ENCODE measurements at places on chromosomes 1 and 21.

DNA sequence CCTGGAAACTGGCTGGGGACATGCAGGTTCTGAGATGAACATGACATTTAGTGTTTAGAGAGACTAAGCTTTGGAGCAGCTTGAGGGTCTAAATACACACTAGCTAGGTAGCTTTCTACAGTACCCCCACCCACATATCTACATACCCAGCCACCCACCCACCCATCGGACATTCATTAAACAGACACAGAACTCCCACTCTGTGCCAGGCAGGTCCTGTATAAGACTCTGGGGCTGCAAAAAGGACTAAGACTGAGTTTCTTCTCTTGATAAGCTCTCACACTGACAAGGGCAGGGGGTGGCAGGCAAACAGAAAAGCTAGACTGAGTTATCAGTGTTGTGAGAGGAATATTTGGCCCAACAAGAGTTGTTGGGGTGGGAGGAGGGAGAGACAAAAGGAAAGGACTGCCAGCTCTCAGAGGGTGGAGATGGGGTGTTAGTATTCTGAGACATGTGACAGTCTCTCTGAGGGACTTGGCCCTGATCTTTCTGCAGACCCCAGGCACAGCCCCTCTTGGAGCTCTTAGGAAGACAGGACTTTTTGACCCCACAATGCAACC lies 6.8 kb downstream of the MAP7D1 start:
- DNase-seq = no peak

DNA sequence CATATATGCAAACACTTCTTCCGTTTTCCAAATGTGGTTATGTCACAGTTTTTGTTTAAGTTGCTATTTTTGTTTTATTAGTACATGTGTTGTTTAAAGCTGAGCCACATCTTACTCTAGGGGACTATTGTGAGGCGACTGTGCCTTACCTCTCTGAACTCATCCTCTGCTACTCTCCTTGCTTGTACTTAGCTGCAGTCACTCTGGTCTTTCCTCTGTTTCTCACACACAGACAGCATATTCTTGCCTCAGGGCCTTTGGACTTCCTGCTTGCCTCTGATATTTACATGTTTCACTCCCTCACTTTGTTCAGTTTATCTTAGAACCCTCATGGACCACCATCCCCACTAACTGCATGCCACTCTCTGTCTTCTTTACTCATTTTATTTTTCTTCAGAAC lies 101.1 kb downstream of the MACF1 start:
- no peak for DNase-seq

- DNase-seq = no peak
Measured at GRCh38 chr1:175172503-175172902, 20.1 kb downstream of the KIAA0040 start.

DNA sequence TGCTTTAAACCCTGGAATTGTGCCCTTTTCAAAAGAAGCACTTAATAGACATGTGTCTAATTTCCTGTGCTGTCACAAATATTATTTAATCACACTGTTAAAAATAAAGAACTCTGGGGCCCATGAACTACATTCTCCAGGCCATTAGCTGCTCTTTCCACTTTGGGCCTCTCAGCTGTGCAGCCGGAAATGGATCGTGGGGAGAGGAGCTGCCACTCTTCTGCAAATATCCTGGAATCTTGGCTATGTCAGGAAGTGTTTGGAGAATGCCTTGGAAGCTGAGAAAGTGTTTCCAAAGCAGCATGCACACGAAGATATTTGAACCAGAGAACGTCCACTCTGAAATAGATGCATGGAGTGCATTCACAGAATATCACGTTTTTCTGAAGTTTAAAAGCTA lies 27.5 kb upstream of the VPS26C start:
- DNase-seq = no peak

DNA sequence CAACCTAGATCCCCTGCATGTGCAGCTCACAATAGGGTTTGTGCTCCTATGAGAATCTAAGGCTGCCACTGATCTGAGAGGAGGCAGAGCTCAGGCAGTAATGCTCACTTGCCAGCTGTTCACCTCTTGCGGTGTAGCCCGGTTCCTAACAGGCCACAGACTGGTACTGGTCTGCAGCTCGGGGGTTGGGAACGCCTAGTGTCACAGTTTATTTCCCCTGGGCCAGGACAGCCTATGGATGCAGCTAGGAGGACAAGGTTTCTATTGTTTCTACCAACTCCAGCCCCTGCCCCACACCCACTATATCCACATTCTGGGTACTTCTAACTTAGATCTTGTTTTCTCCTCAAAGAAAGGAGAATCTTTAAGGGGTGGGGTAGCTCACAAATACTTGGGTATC lies 58.7 kb upstream of the PRRC2C start:
- DNase-seq = no peak

GRCh38 chr1:118990513-118991152 lies 2.5 kb upstream of the TBX15 start:
- DNase-seq = no peak

GRCh38 chr1:203037509-203038190 lies 11.4 kb downstream of the PPFIA4 start:
- DNase-seq = no peak

- DNase-seq = no peak
Measured at GRCh38 chr21:38712071-38712470, 93.7 kb upstream of the ETS2 start.

DNA sequence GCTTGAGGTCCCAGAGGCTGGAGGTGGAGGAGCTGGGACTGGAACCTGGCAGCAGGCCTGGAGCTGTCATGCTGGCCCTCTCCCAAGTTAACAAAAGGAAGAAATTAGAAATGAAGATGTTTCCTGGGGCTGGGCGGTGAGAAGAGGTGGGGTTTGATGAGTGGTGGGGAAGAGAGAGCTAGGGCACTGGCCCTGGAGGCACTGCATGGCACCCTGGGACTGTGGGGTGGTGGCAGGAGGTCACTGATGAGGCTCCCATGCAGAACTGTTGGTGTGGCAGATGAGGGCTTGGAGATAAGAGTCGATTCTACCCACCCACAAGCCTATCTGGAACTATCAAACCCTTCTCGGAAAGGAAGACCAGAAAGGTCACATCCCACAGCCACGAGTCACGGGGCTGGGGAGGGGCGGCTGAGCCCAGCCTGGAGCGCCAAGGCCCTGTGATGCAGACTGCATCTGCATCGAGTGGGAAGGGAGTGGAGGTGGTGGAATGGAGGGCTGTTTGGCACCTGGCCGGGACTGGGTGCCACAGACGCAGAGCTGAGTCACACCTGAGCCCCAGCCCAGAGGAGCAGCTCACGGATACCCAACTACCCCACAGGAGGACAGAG lies 29.4 kb downstream of the MRPL37 start:
- no peak for DNase-seq

- no peak for DNase-seq
Measured at GRCh38 chr1:235368428-235368827, 1.2 kb downstream of the TBCE start.

DNA sequence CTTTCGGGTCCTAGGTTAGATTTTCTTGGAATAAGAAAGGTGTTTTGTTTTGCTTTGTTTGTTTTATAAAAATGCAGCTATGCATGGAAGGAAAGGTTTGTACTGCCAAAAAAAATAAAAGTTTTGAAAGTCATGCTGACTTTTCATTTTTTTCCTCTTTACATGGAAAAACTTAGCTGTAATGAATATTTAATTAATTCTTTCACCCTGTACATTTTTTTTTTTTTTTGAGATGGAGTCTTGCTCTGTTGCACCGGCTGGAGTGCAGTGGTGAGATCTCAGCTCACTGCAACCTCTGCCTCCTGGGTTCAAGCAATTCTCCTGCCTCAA lies 48.7 kb downstream of the NENF start:
- DNase-seq = no peak

GRCh38 chr21:46229133-46229922 lies 754 bp upstream of the LSS start:
- no peak for DNase-seq

- no peak for DNase-seq
Measured at GRCh38 chr1:109240158-109241152, 8.9 kb upstream of the CELSR2 start.

DNA sequence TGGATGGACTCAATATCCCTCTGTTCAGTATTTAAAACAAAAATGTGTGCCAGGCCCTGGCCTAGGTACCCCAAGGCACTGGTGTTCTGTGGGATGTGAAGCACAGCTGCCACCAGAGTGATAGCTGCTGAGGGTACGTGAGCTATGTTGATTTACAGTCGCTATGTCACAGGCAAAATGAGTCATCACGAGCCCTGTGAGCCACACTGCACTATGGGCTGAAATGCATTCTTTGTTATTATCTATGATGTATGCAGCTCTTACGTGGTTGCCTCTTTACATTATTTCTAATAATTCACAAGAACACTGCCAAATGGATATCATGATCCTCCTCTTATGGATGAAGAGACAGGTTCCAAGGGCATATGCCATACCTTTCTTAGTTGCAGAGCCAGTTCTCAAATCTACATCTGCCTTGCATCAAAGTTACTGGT lies 2.1 kb downstream of the TEX38 start:
- DNase-seq = no peak

DNA sequence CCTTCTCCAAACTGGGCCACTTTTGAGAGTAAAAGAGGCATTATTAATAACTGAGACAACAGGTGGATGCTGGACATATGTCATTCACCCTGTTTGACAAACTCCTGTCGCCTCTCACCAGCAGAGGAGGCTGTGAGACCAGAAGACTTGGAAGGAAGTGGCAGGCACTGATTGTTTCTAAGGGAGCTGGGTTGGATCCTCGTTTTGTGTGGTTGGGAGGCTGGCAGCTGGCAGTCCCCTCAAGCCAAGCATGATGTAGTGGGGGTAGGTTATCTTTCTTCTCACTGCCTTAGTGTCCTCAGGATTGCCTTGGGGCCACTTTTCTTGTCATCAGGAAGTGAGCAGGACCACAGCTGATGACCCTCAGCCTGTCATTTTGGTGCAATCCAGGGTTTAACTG lies 86.5 kb upstream of the KCNJ15 start:
- no peak for DNase-seq

GRCh38 chr1:3296326-3296725 lies 158.1 kb upstream of the ARHGEF16 start:
- DNase-seq = no peak

DNA sequence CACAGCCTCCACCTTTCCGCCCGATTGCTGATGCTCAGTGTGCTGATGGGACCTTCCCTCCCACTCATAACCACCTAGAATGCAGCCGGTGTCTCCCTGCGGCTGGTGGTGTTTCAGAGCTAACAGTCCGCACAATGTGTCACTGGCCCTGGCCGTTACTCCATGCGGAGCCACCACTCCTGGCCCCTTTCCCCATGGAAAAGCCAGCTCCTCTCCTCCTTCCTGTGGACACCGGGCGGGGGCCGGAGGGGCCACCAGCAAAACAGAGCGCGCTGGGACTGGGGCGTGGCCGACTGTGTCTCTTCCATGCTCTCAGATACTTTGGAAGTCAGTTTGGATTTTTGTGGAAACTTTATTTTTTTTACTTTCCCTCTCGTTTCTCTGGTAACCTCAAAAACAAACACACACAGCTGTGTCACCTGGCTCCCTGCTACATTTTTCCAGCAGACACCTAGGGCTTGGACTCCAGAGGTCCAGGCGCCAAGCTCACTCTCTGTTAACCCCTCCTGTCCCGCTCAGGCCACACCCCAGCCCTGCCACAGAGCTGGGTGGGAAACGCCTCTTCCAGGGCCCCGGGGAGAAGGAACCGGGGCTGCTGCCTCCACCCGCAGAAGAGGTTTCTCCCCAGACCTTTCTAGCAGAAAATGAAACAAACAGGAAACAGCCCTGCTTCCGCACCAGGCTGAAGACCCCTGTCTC lies 32.5 kb upstream of the COL6A2 start:
- no peak for DNase-seq

DNA sequence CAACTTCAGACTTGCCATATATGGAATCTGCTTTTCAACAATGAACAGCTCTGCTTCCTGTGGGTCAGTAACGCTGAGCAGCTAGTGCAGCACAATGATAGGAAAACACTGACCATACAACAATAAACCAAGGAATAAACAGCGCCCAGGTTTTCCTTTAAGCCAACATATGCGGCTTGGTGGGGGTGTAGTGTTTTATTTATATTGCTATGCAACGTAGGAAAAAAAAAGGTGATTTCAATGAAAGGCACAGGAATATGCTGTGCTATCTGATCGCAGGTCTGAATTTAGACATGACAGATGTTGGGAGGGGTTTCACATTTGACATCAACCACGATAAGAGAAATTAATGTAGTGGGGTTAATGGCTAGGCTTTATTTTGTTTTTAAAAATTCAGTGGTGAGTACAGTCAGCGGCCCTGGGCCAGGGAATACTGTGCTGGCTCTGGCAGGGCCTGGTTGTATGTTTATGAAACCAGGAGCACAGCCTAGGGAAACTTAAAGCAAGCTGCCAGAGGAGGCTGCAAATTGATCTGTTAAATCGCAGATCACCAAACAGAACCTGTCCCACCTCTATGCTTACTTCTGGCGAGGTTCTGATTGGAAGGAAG lies 4.3 kb downstream of the TSPAN2 start:
- no peak for DNase-seq

- no peak for DNase-seq
Measured at GRCh38 chr1:203968761-203969160, 104.2 kb upstream of the SOX13 start.

GRCh38 chr1:24415910-24416665 lies 486 bp downstream of the NIPAL3 start:
- no peak for DNase-seq

- DNase-seq = no peak
Measured at GRCh38 chr1:119081700-119082099, 58.8 kb downstream of the WARS2 start.

- no peak for DNase-seq
Measured at GRCh38 chr1:166840309-166841274, 1.3 kb downstream of the POGK start.

DNA sequence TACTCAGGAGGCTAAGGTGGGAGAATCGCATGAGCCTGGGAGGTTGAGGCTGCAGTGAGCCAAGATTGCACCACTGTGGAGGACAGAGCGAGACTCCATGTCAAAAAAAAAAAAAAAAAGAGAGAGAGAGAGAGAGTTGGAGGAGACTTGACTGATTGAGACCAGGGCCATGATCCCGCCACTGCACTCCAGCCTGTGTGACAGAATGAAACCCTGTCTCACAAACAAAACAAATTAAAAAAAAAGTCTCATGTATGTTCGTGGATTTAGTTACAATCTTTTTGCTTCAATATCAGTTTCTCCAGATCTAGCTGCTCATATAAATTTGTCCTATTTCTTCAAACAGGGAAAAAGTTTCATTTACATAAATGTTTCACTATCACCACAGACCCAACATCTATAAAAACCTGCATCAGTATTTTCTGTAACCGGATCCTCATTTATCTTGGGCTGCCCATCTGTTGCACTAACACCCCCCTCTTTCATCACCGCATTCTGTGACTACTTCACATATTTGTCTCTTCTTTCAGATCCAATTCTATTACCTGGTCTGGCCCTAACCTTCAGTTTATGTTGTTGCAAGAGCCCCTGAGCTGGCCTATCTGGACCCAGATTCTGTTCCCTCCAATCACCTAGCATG lies 127.0 kb downstream of the GREM2 start:
- no peak for DNase-seq

DNA sequence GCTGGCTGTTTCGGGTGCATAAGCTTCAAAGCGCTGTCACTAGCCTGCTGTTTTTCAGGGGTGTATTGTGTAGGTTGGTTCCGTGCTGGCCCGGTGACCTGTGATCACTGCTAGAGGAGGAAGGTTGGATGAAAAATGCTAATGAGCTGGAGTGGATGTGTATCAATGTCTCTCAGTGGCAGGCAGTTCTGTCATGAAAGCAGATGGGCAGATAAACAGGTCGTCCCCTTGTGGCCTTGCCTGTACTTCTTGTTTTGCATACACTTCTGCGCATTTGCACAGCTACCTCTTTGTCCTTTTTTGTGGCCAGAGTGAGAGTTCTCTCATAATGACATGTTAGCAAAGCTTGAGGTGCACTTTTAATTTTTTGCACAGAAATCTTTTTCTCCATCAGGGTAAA lies 2.9 kb downstream of the SELENON start:
- no peak for DNase-seq

All from cortex of kidney (tissue), 1 donor.